ENCODE measurements at places on chromosomes 12 and 14.

DNA sequence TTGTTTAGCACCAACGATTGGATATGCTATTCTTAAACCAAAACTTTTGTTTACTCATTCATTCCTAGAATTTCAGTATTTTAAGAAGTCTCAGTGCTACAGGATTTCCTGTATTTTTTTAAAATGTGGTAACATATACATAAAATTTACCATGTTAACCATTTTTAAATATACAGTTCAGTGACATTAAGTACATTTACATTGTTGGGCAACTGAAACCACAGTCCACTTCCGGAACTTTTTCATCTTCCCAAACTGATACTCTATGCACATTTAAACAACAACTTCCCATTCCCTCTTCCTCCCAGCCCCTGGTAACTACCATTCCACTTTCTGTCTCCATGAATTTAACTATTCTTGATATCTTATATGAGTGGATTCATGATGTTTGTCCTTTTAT lies 30.3 kb downstream of the PDE3A start:
- DNase-seq = no peak

GRCh38 chr12:132629330-132629729 lies 10.8 kb downstream of the P2RX2 start:
- DNase-seq = no peak

DNA sequence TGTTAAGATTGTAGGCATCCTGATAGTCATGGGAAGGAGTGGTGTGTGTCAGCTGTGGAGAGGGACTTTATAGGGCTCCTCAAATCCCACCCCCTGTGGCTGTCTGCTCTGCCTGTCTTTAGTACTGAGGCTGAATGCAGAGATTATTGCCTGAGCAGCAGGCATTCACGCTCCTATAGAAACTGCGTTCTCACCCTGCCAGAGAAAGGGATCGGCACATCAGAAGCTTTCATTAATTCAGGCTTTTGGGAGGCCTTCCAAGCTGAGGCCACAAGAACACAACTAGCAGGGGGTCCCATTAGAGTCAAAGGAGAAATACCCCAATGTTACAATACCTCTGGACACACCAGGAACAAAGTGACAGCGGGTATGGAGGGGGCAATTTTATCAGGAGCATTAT lies 12.6 kb downstream of the KCNK10 start:
- no peak for DNase-seq

DNA sequence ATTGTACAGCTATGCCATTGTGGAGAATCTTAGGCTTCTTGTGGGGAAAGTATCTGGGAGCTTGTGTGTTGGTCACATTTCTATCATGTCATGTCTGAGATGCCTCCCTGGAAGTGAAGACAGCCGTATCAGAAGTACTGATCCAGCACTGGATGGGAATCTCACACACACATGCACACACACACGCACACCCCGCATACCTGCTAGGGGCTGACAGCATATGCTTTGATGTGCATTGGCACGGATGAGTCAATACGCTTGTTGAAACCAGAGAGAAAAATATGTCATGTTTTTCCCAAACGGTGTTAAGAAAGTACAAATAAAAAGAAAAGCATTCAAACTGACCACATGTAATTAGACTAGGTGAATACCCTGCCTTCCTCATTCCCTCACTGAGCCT lies 260.8 kb downstream of the KTN1 start:
- no peak for DNase-seq

DNA sequence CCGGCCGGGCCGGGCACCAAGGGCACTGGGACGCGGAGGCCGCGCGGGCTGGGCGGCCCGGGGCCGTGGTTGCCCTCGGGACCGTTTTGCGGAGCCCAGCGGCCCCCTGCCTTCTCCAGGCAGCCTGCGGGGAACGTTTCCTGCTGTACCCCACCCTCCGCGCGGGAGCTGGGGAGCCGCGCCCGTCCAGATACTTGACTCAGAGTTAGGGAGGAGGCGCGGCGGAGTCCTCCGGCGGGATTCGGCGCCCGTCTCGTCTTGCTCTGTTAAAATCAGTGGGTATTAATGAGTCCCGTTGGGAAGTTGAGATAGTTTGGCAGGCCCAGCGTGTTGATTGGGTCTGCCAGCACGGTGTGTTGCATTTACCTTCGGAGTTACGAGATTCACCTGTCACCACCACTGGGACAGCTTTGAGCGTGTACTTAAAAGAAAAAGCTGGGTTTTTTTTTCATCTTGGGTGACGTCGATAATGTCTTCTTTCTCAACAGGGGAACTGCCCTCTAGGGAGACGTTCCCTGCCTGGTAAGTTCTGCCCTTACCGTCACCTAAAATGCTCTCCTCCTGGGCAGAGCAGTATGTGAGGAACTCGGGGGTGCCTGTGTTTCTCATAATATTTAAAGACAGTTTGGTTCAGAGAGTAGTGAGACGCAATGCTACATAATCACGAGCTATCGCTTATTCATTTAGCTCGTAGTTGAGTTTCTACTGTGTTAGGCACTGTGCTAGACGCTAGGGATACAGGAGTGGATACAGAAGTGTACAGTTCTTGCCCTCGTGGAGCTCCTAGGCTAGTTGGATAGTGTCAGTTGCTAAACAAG lies 596 bp downstream of the DLST start:
- peak; percentile 72 for DNase-seq

DNA sequence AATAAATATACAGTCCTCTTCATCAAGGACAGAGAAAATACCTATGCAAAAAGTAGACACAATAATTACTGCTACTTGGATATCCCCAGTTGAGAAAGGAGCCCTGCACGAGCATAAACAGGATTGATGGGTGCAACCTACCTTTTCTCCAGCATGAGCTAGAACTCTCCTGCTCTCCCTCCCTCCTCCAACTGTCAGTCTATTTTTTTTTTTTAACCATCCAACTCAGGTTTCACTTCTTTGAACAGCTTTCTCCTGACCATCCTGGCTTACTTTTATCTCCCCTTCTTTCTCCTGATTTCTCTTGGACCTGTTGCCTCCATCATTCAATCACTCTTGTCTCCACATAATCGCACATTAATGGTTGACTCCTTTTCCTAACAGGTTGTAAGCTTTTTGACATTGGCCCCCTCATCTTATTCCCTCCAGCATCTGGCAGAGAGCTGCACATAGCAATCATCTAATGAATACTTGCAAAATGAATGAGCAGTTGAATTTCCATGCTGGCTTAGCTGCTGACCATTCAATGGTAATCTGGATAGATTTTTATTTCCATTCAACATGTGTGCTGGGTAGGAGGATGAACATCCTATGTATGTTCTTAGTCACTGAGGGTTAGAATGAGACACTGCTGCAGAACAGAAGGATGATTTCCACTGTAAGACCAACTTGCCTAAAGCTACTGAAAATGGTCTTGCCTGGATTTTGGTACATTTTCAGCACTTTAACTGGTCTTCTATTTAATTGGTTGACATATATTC lies 24.4 kb downstream of the MYBPC1 start:
- DNase-seq = no peak

GRCh38 chr14:90201344-90201743 lies 55.0 kb upstream of the PSMC1 start:
- DNase-seq = no peak

GRCh38 chr14:54776361-54777001 lies 126.1 kb downstream of the GCH1 start:
- peak; percentile 79 for DNase-seq

DNA sequence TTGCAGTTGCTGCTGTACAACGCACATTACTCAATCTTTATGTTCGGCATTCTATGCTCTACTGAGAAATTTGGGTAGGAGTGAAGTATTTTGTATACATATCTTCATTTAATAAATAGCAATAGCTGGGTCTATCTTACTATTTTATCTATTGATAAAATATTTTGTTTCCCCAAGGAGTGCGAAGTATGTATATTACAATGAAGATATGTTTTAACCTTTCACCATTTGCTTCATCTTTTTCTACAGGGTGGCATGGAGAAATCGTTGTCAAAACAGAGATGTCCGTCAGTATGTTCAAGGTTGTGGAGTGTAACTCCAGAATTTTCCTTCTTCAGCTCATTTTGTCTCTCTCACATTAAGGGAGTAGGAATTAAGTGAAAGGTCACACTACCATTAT lies 4.7 kb downstream of the LYZ start:
- DNase-seq = no peak

DNA sequence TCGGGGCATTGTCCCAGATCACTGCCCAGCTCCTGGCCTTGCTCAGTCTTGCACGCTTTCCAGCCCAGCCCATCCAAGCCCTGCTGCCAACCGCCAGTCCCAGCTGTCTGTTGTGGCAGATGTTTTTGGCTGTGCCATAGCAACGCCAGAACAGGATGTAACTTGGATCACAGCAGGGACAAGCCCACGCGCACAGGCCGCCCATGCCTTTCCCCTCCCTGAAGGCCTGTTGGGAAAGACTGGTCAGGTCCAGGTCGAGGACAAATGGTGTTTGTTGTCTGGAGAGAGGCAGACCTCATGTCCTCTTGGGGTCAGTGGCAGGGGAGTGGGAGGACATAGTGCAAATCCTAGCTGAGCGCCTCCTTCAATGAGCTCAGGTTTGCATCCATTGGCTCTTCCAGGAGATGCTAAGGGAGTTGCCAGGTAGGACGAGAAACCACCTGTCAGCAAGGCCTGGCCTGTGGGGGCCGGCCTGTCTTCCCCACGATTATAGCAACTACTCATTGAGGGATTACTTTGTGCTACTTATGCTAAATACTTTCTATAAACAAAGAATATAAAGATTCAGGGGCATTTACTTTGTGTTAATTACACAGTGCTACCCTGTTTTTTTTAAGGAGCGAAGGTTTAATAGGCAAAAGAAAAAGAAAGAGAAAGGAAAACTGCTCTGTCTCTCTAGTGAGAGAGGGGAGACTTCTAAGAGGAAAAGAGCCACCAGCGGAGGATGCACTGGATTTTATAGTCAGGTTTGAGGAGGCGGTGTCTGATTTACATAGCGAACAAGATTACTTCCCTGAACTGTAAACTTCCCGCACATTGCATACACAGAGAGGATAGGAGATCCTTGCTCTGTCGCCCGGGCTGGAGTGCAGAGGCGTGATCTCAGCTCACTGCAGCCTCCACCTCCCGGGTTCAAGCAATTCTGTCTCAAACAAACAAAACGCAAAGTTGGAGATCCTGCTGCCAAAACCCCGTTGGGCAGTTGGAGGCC lies 42.8 kb upstream of the CORO1C start:
- DNase-seq = peak; percentile 75

- no peak for DNase-seq
Measured at GRCh38 chr12:12663644-12664294, 32.2 kb downstream of the GPR19 start.

GRCh38 chr14:59785629-59786028 lies 84.9 kb downstream of the RTN1 start:
- no peak for DNase-seq

- DNase-seq = peak; percentile 42
Measured at GRCh38 chr14:55458800-55459515, 18.5 kb upstream of the TBPL2 start.

GRCh38 chr12:18750085-18750484 lies 12.2 kb downstream of the CAPZA3 start:
- peak; percentile 6 for DNase-seq

DNA sequence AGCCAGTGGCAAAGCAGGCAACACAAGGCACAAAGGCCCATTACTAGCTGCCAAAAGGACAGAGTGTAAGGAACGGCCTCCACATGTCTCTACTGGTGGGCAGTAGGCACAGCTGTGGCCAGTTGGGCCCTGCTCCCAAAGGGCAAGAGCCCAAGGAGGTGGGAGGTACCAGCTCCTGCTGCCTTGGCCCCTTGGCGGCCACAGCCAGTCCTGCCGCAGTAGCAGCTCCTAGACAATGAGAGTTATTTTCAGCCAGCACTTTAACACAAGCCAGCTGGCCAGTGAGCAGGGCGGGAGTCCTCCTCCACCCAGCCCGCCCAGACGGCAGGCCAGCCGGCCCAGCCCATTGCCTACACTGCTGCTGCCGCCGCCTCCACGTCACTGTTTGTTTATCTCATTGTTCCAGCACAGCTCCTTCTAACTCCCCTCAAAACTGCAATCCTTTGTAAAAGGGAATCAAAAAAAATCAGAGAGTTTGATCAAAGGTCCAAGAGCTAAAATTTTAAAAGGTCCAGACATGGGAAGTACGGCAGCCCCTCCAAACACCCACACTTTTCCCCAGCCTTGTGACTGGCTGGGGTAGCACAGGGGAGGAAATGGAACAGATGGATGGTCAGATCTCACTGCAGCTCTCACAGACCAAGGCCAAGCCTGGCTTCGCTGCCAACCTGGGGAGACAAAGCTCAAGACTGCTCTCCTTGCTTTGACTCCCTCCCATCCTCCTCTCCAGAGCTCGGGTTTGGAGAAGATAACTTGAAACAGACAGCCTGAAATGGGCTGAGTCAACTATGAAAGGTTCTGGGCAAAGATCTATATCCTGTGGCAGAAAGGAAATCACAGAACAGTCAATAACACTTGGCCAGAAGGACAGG lies 33.5 kb downstream of the FMNL3 start:
- peak; percentile 97 for DNase-seq

GRCh38 chr12:78420991-78421390 lies 443.6 kb upstream of the SYT1 start:
- peak; percentile 9 for DNase-seq

GRCh38 chr12:131218923-131219669 lies 265.4 kb downstream of the ADGRD1 start:
- no peak for DNase-seq

DNA sequence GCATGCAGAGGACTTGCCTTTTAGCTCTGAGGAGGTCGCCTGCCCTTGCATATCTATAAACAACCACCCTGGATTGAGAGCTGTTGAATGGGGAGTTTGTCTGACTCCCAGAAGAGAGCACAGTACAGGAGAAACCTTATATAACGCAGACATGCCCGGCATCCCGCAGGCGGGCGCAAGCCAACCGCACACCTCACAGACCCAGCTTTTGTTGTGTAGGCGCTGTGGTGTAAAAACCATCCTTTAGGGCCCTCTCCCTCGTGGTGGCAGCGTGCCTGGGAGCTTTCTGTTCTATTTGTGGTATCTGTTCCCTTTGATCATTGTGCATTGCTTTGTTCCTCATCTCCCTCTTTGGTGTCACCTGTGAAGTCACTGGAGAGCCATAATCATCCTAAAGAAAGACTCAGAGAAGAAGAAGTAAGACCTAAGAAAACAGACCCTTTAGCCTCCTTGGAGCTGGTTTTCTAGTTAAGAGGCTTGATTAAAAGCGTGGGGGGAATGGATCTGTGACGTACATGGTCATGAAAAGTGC lies 77.7 kb downstream of the ETV6 start:
- no peak for DNase-seq

DNA sequence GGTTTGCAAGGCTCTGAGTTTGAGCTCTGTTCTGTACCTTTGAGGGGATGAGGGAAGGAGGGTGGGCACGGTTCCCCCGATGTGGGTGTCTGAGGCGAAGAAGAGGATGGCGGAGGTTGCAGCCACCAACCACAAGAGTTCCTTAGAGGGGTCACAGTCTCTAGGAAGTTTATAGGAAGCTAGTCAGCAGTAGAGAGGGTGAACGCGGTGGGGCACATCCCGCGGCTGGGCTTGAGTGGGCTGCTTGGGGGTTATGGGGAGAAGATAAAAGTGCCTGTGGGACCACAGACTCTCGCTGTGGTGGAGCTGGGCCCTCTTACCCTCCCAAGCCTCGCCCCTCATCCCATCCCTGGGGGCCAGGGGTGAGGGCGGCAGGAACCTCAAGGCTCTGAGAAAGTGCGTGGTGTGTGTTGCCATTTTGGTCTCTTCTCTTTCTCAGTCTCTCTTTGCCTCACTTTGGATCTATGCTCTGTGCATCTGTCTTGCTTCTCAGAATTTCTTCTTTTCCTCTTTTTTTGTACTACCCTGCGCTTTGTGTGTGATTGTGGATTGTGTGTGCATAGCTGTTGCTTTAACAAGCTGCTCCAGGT lies 2.7 kb downstream of the CD4 start:
- no peak for DNase-seq

Measured in GM03348 (cell line).